ENCODE measurements at places on chromosomes 2 and 18. TPM values are rescaled to one million over a fixed set of nuclear protein-coding genes. Genes with fewer than 3 reads are reported as not detected.

GRCh38 chr2:76310894-76311633 lies 600.3 kb upstream of the GCFC2 start:
- no peak for DNase-seq

GRCh38 chr18:76188097-76188496 lies 306.9 kb downstream of the ZNF516 start:
- DNase-seq = no peak

DNA sequence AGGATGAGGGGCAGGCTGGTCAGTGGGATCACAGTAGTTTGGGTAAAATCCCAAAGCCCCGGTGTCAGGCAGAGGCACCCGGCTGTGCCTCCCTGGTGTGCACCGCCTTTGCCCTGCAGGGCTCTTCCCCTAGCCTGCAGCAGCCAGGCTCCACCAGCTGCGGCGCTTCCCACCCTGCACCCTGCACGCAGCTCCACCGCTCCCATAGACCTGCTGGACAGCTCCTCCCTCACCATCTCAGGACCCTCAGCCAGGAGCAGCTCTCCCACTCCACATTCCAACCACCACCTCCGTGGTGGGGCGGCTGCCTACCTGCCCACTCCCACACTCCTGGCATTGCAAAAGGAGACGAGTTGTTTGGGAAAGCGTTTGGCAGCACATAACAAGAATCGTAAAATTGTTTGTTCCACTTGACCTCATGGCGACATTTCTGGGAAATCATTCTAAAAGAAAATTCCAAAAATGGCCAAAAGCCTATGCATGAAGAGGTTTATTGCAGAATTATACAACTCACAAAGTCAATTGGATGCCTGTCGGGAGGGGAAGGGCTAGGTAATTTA lies 287.4 kb upstream of the HDAC4 start:
- DNase-seq = no peak

DNA sequence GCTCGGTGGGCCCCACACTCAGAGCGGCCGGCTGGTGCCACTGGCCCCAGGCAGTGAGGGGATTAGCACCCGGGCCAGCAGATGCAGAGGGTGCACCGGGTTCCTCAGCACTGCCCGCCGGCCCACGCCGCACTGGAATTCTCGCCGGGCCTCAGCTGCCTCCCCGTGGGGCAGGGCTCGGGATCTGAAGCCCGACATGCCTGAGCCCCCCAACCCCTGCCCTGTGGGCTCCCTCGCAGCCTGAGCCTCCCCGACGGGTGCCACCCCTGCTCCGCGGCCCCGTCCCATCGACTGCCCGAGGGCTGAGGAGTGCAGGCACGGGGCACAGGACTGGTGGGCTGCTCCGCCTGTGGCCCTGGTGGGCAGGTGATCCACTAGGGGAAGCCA lies 37.6 kb upstream of the TWSG1 start:
- DNase-seq = no peak

GRCh38 chr18:3422905-3423304 lies 27.1 kb upstream of the TGIF1 start:
- no peak for DNase-seq

DNA sequence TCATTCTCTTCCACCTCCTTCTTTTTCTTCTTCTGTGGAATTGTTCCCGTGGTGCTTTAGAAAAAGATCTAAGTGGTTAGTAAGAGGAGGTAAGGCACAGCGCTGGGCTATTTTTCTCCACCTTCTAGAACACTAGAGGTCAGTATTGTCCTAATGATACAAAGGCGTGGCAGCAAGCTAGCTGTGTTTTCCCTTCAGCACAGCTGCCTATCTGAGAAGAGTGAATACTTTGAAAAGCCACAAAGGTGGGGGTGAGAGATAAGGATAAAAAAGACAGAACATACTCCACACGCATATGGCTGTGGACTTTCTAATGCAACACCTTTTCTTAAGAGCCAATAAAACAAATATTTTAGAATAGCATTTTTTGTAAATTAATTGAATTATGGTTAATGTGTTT lies 2.1 kb downstream of the CNTNAP5 start:
- DNase-seq = peak; percentile 50

GRCh38 chr2:232843834-232844233 lies 26.2 kb upstream of the SNORC start:
- no peak for DNase-seq

DNA sequence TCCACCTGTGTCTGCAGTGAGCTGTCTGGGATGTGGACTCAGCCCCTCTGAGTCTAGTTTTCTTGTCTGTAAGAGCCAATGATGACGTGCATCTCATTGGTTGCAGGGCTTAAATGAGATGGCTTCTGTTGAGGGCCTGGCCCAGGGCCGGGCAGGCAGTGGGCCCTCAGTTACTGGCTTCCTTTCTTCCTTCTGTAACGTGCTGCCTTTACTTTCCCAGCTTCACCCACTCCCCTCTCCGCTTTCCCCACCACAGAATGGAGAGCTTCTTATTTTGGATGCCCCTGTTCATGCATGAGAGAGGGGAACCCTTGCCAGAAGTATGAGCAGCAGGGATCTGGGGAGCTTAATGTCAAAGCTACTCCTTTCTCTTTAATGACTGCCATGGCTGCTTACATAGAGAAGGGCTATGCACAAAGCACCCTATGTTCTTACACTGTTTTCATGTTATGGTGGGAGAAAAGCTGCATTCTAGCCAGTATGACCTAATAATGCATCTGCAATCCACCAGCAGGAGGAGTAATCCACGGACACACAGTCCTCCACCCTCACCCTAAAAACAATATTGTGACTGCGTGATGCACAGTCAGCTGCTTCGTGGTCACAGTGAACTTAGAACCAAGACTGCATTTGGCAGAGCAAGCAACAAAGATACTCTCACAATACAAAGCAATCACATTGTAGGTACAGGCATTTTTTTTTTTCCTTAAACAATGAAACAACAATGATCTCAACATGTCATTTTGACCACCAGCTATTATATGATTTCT lies 37.2 kb downstream of the CREG2 start:
- DNase-seq = peak; percentile 54

GRCh38 chr2:224210286-224211180 lies 171.4 kb upstream of the SERPINE2 start:
- DNase-seq = no peak

DNA sequence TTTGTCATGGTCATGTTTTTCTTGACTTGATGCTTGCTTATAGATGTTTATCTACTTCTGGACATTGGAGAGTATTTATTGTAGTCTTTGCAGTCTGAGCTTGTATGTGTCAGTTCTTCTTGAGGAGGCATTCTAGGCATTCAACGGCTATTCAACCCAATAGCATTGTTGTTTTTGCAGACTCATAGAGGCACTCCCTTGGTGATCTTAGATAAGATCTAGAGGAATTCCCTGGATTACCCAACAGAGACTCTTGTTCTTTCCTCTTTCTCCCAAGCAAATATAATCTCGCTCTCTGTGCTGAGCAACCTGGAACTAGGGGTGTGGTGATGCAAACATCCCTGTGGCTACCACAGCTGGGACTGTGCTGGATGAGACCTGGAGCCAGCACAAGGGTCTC lies 40.4 kb downstream of the SYT4 start:
- DNase-seq = no peak

DNA sequence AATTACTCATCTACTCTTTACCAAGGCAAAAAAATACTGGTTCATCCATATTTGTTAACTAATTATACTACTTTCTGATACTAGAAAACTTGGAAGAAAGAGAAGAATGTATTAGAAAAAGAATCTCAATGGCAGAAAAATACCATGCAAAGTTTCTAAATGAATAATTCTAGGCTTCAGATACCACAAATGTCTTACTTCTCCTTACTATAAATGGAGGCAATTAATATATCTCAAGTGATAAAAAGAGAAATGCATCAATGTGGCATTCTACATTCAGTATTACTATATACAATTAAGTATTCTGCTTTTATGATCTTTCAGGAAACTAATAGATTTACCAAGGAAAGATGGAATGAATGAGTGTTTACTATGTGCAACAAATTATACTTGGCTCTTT lies 85.5 kb downstream of the ITSN2 start:
- no peak for DNase-seq

- DNase-seq = peak; percentile 43
Measured at GRCh38 chr18:74840492-74841167, 243.0 kb downstream of the ZNF407 start.

DNA sequence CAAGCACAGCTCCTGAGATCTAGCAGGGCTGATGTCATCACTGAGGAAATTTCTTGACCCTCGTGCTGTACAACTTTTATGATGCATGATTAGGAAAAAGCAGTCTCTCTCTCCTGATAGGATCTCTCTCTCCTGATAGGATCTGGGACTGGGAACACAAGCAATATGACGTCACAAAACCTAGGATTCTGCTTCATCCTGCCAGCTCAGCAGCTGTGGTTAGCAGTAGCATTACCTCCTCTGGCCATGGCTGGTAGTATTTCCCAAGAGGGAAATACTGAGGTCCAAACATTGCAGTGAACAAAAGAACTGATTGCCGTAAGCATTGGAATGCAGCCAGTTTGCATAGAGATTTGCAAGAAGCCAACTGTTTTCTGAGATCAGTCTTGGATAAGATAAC lies 521.2 kb upstream of the POU3F3 start:
- DNase-seq = no peak

DNA sequence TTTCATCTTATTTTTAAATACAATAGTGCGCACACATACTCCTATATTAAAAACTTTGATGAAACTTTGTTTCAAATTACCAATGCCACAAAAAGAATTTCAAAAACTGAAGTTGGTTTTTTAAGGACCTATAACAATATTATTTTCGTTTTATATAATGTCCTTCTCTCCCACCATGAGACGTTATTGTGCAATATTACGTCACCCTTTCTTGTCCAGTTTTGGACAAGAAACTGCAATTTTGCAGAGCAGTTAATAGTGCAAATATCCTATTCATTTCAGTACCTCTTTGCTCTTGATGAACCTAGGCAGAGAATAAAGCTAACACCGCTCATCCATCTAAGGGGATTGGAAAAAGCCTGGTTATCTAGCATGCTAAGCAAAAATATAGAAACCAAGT lies 9.7 kb upstream of the ZNF516 start:
- DNase-seq = no peak

- no peak for DNase-seq
Measured at GRCh38 chr2:170819680-170820664, 3.3 kb downstream of the GAD1 start.

DNA sequence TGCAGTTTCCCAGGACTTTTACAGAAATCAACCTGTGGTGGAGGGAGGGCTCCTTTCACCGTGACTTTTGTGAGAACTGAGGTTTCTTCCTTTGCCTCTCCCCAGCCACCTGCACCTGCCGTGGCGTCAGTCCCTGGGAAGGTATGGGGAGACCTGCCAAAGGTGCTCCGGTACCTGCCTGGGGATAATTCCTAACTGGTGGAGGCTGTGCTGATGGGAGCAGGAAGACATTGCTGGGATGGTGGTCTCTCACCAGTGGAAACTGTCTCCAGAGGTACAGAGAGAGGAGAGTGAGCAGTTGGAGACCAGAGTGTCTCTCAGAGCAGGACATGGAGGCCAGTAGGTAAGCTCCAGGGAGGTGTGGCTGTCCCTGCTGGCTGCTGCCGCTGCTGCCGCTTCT lies 52.6 kb downstream of the CIB4 start:
- no peak for DNase-seq

DNA sequence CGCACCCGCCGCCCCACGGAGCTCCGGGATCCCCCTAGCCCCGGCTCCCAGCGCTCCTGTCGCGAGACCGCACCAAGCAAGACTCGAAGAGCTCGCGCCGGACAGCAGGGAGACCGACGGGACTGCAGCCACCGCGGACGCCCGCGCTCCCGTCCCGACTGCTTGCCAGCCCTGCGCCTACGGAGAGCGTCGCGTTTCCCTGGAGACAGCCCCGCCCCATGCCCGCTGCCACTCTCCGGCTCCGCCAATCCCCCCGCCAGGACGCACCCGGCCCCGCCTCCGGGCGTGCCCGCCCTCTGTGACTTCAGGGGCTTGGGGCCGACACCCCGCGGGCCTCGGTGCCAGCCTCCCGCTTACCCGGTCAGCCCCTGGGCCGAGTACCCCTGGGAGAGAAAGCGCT lies at the start of gene ANKMY1:
TSS of gene ANKMY1 (minus strand) at position 181 of the 400 bp plus-strand sequence. CDS start 653 bp downstream, outside the sequence.
- peak; percentile 39 for DNase-seq

- DNase-seq = peak; percentile 52
Measured at GRCh38 chr2:190837952-190838361, 42.7 kb upstream of the GLS start.

GRCh38 chr18:13835202-13835601 lies 11.3 kb downstream of the MC5R start:
- DNase-seq = no peak

DNA sequence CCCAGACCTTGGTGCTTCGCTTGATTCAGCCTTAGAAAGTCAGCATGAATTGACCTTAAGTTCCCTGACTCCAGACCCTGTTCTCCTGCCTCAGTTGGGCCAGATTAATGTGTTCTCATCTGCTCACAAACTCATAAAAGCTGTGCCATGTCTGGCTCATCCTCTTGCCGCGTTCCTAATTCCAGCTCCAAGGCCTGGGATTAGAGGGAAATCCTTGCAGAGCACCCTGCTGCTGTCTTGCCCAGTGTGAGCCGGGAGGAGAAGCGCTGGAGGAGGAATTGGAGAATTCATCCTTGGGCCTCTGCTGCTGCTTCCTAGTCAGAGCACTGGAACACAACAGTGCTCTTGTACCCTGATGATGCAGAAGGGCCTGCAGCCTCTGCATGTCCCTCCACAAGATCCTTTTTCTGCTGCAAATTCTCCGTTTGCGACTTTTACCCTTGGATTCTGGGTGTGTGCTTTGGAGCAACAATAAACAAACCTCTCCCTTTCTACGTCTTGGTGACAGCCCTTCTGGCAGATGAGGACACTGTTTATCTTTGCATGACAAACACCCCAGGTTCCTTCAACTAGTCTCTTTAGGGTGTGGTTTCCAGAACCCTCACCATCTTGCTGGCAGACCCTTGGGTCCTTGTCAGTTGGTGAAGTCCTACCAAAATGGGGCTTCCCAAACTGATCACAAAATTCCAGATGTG lies 46.9 kb upstream of the CNGA3 start:
- DNase-seq = no peak

DNA sequence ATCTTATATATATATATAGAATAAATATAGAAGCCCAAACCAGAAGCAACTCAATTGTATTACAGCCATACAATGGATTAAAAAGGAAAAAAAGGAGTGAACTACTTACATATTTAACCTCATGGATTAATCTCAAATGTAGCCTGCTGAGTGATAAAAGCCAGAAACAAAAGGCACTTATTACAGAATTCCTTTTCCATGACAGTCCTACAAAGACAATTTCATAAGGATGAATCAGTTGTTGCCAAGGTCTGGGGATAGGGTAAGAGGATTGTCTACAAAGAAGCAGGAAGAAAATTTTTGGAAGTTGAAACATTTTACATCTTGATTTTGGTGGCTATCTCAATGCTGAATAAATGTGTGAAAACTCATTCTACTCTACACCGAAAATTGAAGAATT lies 103.9 kb upstream of the DCC start:
- DNase-seq = no peak

Gene OTOF
- not detected for total RNA-seq

Gene ABHD1
- total RNA-seq = not detected

Gene GCFC2
- 22.8 TPM for total RNA-seq

Gene PSMA8
- total RNA-seq = not detected

Gene LRRC30
- not detected for total RNA-seq

Gene SDC1
- total RNA-seq = 28.8 TPM

Gene SCN1A
- not detected for total RNA-seq

Gene LRP2
- not detected for total RNA-seq

Gene WDSUB1
- total RNA-seq = 7.3 TPM

Gene PHLPP1
- total RNA-seq = 4.1 TPM

Gene TMEM178A
- total RNA-seq = 0.10 TPM

Gene TIGD1
- total RNA-seq = 6.3 TPM

Gene OSR1
- 3.6 TPM for total RNA-seq
